ENCODE measurements at places on chromosomes 16 and 17. TPM values are rescaled to one million over a fixed set of nuclear protein-coding genes. Genes with fewer than 3 reads are reported as not detected.

The ARL6IP1 gene
- 150 TPM for total RNA-seq

The HSF4 gene
- 5.1 TPM for total RNA-seq

The TMEM100 gene
- 74.7 TPM for total RNA-seq

The SEPTIN1 gene
- total RNA-seq, result 4.6 TPM

The TBC1D24 gene
- total RNA-seq, result 29.2 TPM

The MVD gene
- total RNA-seq, result 123 TPM

The FKBP10 gene
- total RNA-seq, result 64.4 TPM

DNA sequence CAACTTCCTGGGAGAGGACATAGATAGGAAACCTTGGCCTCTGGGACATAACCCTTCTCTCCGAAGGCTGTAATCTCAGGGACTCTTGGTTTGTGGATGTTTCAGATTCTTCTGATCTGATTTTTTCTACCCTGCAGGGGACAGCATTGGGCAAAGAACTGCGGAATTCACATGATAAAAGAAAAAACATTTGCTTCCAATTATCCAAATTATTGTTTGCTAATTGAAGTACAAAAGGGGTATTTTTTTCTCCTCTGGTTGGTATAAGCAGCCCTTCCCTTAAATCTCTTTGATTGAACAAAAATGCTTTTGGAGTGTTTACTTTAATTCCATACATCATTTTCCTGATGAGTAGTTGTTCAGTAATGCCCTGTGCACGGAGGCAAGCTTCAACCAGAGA, 251.7 kb upstream of the IRX3 start:
- H3K4me1 ChIP-seq, result no peaks in the 10 kb centered on the region
- H3K36me3 ChIP-seq, result no peaks in the 10 kb centered on the region
- no peak overlapping the region for H3K27ac ChIP-seq
- H3K4me3 ChIP-seq, result no peak overlapping the region

DNA sequence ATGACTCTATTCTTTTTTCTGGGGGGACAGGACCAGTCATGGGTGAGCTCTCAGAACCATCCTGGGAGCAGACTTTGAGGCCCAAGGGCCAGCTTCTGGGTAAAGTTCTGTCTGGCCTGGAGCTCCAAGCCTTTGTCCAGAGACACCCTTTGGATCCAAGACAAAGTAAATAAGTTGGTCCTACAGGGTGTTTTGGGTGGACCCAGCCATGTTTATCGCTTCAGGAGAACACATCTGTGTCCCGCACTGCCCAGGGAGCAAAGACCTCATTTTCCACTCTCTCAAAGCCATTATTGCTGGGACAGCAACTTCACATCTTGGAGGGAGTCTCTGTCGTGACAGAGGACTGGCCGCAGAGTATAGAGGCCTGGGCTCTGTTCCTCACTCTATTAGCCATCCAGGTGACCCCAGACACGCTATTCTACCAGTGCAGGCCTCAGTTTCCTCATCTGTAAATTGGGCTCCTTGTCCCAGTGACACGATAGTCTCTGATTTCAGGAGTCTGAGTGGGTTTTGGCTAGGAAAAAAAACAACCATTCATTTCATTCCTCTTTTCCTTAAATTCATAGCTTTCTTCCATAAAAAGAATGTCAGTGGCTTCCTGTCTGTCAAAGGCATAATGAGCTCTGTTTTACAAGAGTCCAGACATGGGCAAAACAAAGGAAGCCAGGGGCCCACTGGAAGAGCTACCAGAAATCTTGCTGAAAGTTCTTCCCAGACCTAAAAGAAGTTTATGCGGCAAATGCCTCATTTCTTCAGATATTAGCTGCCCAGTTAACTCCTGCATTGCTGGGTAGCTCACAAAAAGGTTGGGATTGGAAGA, 62.4 kb downstream of the PECAM1 start:
- H3K27me3 ChIP-seq, result no peaks in the 10 kb centered on the region
- H3K36me3 ChIP-seq, result no peaks in the 10 kb centered on the region
- H3K27ac ChIP-seq, result peak overlapping the region; percentile 84
- DNase-seq, result no peak
- no peak overlapping the region for H3K4me3 ChIP-seq

- DNase-seq, result no peak
- H3K27me3 ChIP-seq, result no peaks in the 10 kb centered on the region
- H3K36me3 ChIP-seq, result no peaks in the 10 kb centered on the region
- H3K4me1 ChIP-seq, result no peaks in the 10 kb centered on the region
- H3K4me3 ChIP-seq, result no peak overlapping the region
These were observed 210.1 kb upstream of the HS3ST4 start for GRCh38 chr16:25481636-25482035.

DNA sequence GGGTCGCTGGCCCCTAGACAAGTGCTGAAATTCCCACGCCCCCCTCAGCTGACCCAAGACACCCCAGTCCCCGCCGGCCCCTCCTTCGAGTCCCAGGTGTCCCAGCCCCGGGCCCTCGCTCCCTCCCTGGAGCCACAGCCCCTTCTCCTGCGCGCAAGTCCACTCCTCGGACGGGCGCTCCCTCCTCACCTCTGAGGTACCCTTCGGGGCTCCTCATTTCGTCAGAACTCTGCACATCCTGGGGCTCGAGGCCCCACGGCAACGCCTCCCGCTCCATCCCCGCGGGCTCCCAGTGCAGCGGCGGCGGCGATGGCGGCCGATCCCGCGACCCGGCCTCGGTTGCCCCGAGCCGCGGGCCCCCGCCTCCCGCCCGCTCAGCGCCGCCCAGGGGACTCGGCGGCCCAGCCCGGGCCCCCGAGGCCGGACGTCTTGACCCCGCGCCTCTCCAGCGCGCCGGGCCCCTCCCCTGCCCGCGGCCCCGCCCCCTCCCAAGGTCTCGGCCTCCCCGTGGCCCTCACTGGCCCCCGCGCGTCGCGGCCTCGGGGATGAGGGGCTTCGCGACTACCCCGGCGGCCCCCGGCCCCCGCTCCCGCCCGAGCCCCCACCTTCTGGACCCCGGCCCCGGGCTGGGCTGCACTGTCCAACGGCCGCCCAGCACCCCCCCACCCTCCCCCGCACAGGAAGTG, at the start of gene ZNF768:
TSS of gene ZNF768 (minus strand) at position 430 of the 686 bp plus-strand sequence. CDS start at position 277, 153 bp downstream.
- peak within 1 kb of the TSS; percentile 100 for H3K27ac ChIP-seq
- peak; percentile 29 for DNase-seq
- peaks cover 17% of the 10 kb centered on the region for H3K4me1 ChIP-seq
- H3K27me3 ChIP-seq, result no peaks in the 10 kb centered on the region
- peak within 1 kb of the TSS; percentile 83 for H3K4me3 ChIP-seq

- DNase-seq, result peak; percentile 59
- no peaks in the 10 kb centered on the region for H3K36me3 ChIP-seq
- no peak overlapping the region for H3K4me3 ChIP-seq
- peaks cover 3% of the 10 kb centered on the region for H3K27me3 ChIP-seq
- H3K27ac ChIP-seq, result no peak overlapping the region
These were observed 44.4 kb upstream of the MED13 start for GRCh38 chr17:62109378-62109902.

- H3K36me3 ChIP-seq, result no peaks in the 10 kb centered on the region
- H3K4me3 ChIP-seq, result peak overlapping the region; percentile 83
- H3K4me1 ChIP-seq, result peaks cover 7% of the 10 kb centered on the region
- no peaks in the 10 kb centered on the region for H3K27me3 ChIP-seq
- peak overlapping the region; percentile 97 for H3K27ac ChIP-seq
These were observed 10.9 kb upstream of the ZFHX3 start for GRCh38 chr16:73058616-73059409.

- no peak overlapping the region for H3K27ac ChIP-seq
- no peak for DNase-seq
- H3K27me3 ChIP-seq, result no peaks in the 10 kb centered on the region
- peaks cover 3% of the 10 kb centered on the region for H3K4me1 ChIP-seq
- peaks cover 5% of the 10 kb centered on the region for H3K36me3 ChIP-seq
These were observed 5.7 kb downstream of the CFAP119 start for GRCh38 chr16:30755955-30756780.

DNA sequence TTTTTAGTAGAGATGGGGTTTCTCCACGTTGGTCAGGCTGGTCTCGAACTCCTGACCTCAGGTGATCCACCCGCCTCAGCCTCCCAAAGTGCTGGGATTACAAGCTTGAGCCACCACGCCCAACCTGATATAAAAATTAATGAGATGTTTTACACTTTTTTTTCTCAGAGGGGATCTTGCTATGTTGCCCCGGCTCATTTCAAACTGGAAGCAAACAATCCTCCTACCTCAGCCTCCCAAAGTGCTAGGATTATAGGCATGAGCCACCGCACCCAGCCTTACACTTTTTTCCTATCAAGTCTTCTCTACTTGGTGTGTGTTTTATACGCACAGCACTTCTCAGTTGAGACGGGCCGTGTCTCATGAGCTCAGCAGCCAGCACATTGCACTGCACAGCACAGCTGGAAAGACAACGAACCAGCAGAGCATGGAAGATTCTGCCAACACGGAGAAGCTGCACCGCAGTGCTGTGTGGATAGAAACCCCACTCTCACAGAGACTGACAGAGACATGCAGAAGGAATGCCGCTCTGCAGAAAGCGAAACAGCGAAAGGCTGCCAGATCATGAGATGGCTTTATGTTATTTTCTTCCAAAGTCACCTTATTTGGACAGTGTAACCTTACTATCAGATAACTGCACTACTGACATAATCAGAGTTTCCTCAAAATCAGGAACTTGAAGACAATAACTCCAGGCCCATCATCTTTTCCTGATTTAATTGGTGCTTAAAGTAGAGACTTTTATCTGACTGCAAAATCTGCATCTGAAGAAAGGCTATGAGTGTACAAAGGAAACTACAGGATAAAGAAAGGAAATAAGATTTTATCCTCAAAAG, 6.5 kb upstream of the QRICH2 start:
- H3K4me3 ChIP-seq, result no peak overlapping the region
- no peak for DNase-seq
- peaks cover 5% of the 10 kb centered on the region for H3K4me1 ChIP-seq
- no peaks in the 10 kb centered on the region for H3K27me3 ChIP-seq
- peak overlapping the region; percentile 52 for H3K27ac ChIP-seq

- no peak overlapping the region for H3K27ac ChIP-seq
- H3K4me1 ChIP-seq, result peaks cover 12% of the 10 kb centered on the region
- no peaks in the 10 kb centered on the region for H3K36me3 ChIP-seq
- no peak overlapping the region for H3K4me3 ChIP-seq
- no peaks in the 10 kb centered on the region for H3K27me3 ChIP-seq
These were observed 12.6 kb downstream of the GRB7 start for GRCh38 chr17:39750131-39751015.

GRCh38 chr16:84380405-84380804, 12.1 kb downstream of the ATP2C2 start:
- H3K36me3 ChIP-seq, result no peaks in the 10 kb centered on the region
- no peaks in the 10 kb centered on the region for H3K4me1 ChIP-seq
- H3K27ac ChIP-seq, result no peak overlapping the region
- no peak overlapping the region for H3K4me3 ChIP-seq
- H3K27me3 ChIP-seq, result no peaks in the 10 kb centered on the region

DNA sequence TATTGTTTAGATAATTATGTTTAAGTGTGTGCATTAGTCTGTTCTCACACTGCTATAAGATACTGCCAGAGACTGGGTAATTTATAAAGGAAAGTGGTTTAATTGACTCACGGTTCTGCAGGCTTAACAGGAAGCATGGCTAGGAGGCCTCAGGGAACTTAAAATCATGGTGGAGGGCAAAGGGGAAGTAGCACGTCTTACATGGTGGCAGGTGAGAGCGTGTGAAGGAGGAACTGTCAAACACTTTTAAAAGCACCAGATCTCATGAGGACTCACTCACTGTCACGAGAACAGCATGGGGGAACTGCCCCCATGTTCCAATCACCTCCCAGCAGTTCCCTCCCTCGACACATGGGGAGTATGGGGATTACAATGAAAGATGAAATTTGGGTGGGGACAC, 203.5 kb upstream of the GOT2 start:
- H3K27me3 ChIP-seq, result no peaks in the 10 kb centered on the region
- H3K4me3 ChIP-seq, result no peak overlapping the region
- no peaks in the 10 kb centered on the region for H3K36me3 ChIP-seq

DNA sequence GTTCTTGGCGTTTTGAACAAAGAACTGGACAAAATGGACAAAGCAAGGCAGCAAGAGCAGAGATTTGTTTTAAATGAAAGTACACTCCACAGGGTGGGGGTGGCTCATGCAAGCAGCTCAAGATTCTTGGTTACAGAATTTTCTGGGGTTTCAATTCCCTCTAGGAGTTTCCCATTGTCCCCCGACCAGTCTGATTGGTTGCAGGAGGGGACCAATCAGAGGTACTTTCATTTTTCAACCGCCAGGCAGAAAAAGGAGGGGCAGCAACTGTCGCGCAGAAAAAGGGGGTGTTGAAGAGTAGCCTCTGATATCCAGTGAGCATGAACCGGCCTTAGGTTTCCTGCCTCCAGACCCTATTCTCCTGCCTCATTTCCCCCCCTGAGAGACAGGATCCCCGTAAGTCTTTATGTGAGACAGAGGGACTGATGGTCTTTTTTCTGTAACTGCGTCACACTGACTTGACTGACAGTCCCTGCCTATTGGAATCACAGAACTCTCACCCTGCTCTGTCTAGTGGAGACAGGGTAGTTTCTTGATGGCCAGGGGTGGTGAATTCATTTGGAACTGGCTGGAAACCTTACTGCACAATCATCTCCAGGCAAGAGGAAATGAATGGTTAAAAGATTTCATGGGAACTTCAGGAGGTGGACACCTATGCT, 59.4 kb upstream of the ALOX12 start:
- H3K27me3 ChIP-seq, result no peaks in the 10 kb centered on the region
- peak overlapping the region; percentile 20 for H3K27ac ChIP-seq
- H3K4me3 ChIP-seq, result no peak overlapping the region
- peak; percentile 38 for DNase-seq
- no peaks in the 10 kb centered on the region for H3K4me1 ChIP-seq
- no peaks in the 10 kb centered on the region for H3K36me3 ChIP-seq

- H3K4me1 ChIP-seq, result no peaks in the 10 kb centered on the region
- no peak for DNase-seq
- no peaks in the 10 kb centered on the region for H3K27me3 ChIP-seq
- H3K4me3 ChIP-seq, result no peak overlapping the region
- no peaks in the 10 kb centered on the region for H3K36me3 ChIP-seq
- H3K27ac ChIP-seq, result no peak overlapping the region
These were observed 14.1 kb downstream of the HS3ST6 start for GRCh38 chr16:1903845-1904840.

GRCh38 chr16:87461466-87461991, 31.3 kb downstream of the ZCCHC14 start:
- H3K4me1 ChIP-seq, result peaks cover 14% of the 10 kb centered on the region
- H3K36me3 ChIP-seq, result peaks cover 19% of the 10 kb centered on the region
- H3K27ac ChIP-seq, result peak overlapping the region; percentile 86
- no peak overlapping the region for H3K4me3 ChIP-seq
- peak; percentile 66 for DNase-seq
- no peaks in the 10 kb centered on the region for H3K27me3 ChIP-seq

DNA sequence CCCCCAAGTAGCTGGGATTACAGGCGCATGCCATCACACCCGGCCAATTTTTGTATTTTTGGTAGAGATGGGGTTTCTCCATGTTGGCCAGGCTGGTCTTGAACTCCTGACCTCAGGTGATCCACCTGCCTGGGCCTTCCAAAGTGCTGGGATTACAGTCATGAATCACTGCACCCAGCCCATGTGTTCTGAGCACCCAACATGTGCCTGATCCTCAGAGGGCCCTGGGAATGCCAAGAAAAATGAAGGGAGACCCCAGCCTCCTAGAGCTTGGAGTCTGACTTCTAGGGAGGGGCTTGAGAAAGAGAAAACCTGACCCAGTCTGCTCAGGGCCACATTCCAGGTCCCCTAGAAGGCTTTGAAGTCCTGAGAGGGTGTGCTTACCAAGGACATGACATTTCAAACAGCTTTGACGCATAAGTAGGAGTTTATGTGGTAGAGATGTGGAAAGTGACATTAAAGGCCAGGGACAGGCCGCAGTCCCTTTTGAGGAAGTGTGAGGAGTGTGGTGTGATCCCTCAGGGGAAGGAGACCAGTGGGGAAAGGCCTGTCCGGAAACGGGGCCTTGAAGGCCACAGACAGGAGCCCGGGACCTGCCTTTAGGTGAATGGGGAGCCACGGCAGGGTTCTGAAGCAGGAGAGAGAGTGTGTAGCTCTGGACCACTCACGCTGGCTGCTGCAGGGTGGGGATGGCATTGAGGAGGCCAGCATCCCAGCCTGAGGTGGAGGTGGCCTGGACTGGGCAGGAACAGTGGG, 1.1 kb upstream of the CCL22 start:
- no peaks in the 10 kb centered on the region for H3K4me1 ChIP-seq
- H3K4me3 ChIP-seq, result no peak overlapping the region
- no peaks in the 10 kb centered on the region for H3K27me3 ChIP-seq
- no peak overlapping the region for H3K27ac ChIP-seq
- DNase-seq, result no peak

All from lung (tissue), 17 donors.